NCI-H1092 (cell line): ENCODE measurements at places on chromosomes 6 and 20.
A peak's percentile ranks its signal among the peaks of the same experiment; 100 is the strongest.

GRCh38 chr20:22629447-22629846 is 45.1 kb upstream of the FOXA2 start:
- DNase-seq = no peak

DNA sequence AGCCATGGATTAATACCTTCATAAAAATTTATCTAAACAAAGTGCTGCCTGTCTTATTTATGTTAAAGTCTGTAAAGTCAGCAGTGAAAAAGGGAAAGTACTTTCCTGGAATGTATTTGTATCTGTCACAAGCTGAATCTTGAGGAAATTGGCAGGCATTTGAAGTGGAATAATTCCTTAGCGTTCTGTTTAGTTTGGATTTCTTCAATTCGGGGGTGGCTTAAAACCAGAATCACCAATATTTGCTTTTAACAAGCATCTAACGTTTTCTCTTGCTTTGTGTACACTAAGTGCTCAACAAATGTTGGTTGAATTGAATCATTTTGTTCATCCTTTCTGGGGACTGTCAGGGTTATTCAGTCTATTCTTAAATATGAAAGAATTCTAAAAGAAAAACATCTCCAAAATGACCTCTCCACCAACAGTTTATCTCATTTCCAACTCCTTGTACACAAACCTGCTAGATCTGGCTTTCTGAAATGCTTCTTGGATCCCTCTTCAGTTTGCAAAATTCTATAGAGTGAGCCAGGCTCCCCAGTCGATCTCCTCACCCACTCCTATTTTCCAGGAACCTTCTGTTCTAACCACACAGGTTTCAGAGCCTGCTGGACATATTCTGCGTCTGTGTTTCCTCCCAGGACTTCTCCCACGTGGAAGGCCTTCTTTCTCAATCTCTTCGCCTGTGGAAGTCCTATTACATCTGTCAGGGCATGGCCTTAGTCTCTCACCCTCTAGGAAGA is 2.0 kb upstream of the NPEPL1 start:
- DNase-seq = no peak

DNA sequence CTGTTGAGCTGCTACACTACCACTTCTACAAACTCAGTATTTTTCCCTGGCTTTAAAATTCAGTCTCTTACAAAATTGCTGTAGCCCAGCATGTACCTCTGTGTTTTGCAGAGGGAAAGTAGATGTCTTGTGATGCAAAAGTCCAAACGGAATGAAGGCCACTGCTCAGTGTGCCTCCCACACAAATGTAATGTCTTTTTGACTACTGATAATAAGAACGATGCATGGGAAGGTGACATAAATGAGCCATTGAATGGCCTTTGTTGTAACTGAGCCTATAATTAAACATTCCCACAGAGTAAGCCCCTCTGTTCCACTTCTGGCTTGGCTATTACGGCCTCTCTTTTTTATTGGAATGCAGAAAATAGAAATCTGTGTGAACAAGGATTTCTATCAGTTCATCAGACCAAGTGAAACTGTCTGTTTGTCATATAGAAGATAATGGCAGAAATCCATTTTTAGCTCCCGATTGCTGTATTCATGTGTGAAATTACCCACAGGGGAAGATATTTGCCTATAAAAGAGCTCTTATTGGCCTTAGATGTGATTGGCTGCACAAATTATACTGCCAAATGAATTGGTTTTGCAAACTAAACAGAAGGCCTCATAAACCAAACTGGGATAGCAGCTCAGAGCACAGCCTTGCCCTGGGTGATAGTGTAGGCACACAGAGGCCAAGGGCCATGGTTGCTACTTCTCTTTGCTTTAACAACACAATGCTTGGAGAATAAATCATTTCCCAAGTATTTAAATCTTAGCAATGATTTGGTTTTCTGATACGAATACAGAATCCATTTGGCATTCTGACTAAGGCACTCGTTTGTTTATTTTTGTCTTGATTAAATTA is 241.5 kb upstream of the PLN start:
- no peak for DNase-seq

GRCh38 chr6:56199956-56200355 is 47.4 kb downstream of the COL21A1 start:
- DNase-seq = no peak

DNA sequence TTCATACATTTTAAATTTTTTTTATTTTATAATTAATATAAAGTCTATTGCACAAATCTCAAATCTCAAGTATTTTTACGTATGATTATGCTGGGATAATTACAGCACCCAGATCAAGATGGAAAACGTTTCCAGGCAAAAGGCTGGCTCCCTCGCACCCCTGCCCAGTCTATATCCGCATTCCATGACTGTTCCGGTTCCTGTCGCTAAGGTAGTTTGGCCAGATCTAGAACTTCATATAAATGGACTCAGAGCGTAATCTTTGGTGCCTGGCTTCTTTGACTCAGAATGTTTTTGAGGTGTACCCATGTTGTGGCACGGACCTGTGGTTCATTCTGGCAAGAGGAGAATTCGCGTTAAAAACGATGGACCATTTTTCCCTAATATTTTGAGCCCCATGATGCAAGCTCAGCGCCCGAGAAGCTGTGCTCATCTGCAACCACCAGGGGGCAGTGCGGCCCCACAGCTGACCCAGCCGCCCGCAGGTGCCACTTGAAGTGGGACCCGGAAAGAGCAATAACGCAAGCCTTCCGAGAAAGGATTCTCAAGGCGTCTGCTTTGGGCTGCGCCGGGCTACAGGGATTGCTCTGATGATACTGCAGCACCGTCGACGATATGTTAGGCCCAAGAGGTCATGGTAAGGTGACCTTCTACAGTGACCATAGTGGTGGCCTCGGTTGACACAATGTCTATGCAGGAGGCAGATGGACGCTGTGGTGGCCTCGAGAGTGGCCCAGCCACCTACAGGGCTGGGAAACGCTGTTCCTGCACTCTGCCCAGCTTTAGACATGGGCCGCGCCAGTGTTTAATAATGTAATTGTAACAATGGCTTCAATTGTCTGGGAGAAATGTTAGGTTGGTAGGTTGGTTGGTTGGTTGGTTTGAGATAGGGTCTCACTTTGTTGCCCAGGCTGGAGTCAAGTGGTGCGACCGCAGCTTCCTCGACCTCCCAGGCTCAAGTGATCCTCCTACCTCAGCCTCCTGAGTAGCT is 160.1 kb downstream of the ZMYND8 start:
- DNase-seq = peak; percentile 66

GRCh38 chr6:11869672-11870340 is 91.2 kb upstream of the ADTRP start:
- DNase-seq = no peak

GRCh38 chr6:80001337-80001736 is 3.1 kb upstream of the TTK start:
- no peak for DNase-seq

DNA sequence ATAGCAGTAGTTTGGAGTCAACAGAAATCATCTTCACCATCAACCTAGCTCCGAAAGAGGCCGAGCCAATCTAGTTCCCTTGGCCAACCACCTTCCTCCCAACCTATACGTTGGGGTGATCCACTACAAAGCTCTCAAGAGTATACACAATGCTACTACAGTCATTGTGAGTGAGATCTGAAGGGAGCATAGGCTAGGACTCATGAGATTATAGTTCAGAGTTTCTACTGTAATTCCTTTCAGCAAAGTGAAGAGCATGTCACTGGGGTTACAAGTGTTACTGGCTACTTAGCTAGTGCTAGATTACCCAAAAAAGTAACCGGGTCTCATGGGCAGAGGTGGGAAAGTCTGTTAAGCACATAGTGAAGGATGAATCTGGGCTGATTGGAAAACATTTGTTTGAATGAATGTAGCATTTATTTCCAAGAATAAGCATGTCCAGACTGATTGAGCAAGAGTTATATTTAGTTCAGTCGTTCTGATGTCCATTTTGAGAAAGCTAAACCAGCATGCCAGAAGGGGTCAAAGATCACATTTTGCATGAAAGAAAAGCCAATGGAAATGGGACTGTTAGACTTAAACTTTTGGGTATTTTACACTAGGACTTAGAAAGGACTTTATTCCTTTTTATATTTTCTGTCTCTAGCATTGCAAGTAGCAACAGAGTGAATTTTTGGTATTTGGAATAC is 10.5 kb upstream of the ESR1 start:
- DNase-seq = no peak

DNA sequence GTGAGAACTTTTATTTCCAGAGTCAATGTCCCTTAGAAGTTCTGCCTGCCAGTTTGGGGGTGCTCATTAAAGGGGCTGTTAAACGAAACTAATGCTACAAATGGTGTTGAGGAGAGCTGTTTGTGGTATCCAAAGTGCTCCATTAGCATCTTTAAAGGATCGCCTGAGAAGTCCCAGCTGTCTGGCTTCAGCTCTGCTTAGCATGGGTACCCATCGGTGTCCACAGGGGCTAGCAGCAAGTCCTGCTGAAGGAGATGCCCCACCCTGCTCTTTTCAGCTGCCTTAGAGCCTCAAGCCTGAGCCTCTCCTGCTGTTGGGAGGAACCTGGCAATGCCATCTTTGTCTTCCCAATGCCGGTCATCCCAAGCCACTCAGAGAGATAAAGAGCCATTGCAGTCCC is 111.1 kb downstream of the FOXO3 start:
- no peak for DNase-seq

DNA sequence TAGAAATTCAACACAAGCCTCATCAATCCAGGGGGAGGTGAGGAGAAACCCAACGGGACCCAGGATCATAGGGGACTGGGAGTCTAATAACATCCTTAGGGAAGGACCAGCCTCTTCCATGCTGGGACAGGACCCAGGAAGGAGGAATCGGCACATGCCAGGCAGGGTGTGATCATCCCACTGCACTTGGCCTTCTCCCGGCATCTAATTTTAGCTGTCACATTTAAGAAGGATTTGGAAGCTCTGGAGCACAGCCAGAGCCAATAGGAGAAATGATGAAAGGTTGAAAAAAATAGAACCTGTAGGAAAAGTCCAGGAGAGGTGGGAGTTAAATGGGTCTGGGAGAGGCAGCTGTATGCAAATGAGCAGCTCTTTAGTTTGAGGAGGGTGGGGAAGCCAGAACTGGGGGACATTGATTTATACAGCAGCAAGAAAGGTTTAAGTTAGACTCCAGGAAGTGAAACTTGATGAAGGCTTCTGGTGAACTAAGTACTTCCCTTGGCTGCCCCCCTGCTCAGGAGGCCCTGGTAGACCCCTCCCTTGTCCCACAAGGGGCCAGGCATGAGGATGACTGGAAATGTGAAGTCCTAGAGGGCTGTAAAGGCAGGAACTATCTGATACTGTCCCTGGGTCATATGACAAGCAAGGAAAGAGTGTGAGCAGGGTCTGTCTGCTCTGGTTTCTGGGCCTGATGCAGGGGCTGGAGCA is 260.3 kb downstream of the LRFN2 start:
- DNase-seq = peak; percentile 26

GRCh38 chr6:15312500-15312899 is 66.6 kb downstream of the JARID2 start:
- DNase-seq = no peak

GRCh38 chr20:25543068-25543467 is 42.3 kb downstream of the NINL start:
- no peak for DNase-seq

DNA sequence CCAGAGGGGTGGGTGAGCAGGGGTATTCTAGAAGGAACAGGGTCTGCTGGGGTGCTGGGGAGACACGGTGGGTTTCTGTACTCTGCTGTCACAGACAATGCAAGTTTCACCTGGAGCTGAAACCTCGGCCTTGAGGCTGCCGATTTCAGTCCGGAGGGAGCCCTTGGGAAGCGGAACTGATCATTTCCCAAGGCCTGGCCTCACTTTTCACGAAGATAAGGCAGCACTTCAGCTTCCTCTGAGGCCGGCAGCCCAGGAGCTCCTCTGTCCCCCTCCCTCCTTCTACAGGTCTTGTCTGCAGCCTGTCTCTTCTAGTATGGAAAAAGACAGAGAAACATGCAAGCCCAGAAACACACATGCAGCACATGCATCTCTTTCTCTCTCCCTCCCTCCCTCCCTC is 242.1 kb downstream of the CDC5L start:
- DNase-seq = no peak

DNA sequence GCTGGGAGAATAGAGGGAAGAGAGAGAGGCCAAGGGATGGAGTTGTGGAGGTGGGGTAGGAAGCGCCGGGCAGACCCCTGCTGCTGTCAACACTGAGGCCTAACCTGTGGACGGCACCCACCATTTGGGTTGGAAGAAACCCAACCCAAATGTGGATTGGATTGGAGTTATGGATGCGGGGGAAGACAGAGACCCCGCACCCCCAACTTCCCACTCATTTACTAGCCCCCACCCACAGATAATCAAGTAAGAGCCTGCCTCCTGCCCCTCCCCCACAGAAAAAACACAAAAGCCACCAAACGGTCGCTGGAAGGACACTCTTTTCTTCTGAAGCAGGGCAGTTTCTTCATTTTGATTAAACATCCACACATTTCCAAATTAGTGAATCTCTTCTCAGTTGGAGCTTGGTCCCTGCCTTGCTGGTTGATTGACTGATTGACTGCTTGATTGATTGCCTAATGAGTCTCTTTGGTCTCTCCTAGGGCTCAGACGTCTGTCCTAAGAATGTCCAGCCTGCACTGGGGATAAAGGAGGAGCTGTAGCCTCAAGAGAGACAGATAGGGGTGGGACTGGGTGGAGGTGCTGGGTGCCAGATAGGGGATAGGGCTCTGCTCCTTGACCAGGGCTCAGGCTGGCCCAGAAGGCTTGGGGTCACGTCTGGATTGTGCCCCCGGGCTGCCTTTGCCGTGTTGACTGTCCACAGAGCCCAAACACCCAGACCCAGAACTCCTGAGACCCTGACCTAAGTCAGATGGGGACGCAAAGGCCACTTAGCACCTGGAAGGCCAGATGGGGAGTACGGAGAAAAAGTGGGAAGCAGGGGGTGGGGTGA is 74.9 kb upstream of the FOXP4 start:
- DNase-seq = no peak

DNA sequence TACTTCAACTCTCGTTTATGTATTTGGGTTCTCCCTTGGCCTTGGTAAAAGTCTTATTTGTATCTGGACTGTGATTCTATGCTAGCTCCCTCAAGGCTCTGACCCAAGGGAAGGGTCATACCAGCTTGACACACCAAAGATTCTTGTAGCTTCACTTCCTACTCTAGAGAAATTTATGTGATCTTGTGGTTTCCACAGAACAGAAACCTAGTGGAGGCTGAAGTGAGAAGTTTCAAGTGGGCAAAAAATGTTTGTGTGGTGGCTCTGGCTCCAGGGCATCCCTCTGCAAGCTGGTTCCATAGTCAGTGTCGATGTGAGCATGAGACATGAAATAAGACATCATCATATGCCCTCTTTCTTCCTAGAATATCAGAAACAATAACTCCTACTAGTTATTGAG is 48.1 kb upstream of the TNFRSF21 start:
- DNase-seq = no peak

DNA sequence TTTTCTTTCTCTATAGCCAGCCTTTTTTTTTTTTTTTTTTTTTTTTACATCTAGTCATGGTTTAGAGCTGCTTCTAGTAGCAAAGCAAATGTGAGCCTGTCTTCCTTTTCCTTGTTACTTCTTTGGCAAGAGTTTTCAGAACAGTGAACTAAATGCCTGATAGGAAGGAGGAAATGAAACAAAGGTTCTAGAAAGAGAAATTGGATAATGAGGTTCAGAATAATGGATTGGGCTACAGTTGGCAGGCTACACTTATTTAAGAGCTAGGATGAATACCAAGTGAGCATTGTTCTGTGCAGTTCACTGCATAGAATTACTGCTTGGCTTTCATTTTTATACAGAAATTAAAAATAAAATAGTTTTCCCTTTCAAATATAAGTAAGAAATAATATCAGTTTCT is 78.6 kb downstream of the HIVEP1 start:
- DNase-seq = no peak

GRCh38 chr20:49679634-49680033 is 34.0 kb downstream of the B4GALT5 start:
- no peak for DNase-seq
